Right atrium auricular region (tissue), 2 donors: ENCODE measurements at places on chromosomes 2 and 18. TPM values are rescaled to one million over a fixed set of nuclear protein-coding genes. Genes with fewer than 3 reads are reported as not detected.

SERPINB11 gene
- total RNA-seq, result not detected

UGT1A10 gene
- total RNA-seq, result not detected

FSIP2 gene
- total RNA-seq, result 0.28 TPM

UGT1A6 gene
- total RNA-seq, result not detected

INHA gene
- total RNA-seq, result 1.0 TPM

WDFY1 gene
- total RNA-seq, result 13.8 TPM

DNA sequence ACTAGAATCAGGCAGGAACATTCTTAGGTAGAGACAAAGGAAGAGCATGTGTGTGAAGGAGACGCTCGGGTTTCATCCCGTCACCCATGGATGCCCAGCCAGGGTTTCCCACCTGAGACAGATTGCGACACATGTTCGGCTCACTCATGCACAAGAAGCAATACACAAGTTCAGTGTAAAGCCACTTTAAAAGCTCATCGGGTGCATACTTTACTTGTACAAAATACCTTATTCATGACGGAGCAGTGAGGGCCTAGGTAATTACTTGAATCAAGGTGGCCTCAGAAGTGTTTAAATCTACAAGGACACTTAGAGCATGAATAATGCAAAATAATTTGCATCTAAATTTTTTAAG lies 42.0 kb downstream of the ZEB2 start:
- no peaks in the 10 kb centered on the region for H3K27me3 ChIP-seq
- H3K27ac ChIP-seq, result peak overlapping the region; percentile 29
- H3K4me3 ChIP-seq, result no peak overlapping the region
- DNase-seq, result no peak
- no peaks in the 10 kb centered on the region for H3K36me3 ChIP-seq

DNA sequence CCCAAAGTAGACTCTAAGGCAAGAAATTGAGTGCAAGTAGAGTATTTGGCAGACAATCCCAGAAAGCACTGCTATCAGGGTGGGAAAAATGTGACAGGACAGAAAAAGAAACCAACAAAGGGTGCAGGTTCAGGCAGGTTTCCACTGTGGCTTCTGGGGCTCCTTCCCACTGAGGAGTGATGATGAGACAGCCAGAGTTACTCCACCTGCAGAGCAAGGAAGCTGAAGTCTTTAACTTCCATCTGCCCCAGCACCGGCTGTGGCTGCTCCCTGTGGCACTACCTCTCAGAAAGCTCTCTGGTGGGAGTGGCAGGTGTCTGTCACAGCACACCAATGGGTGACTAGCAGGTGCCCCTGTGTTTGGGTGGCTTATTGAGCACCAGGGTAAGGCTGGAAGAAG lies 37.6 kb upstream of the ACKR3 start:
- no peaks in the 10 kb centered on the region for H3K4me1 ChIP-seq
- no peaks in the 10 kb centered on the region for H3K27me3 ChIP-seq
- H3K36me3 ChIP-seq, result no peaks in the 10 kb centered on the region
- H3K4me3 ChIP-seq, result no peak overlapping the region
- no peak for DNase-seq

- peak overlapping the region; percentile 93 for H3K27ac ChIP-seq
- H3K4me1 ChIP-seq, result no peaks in the 10 kb centered on the region
- DNase-seq, result no peak
- no peaks in the 10 kb centered on the region for H3K27me3 ChIP-seq
Observed at GRCh38 chr2:131093696-131094462, 619 bp upstream of the FAM168B start.

DNA sequence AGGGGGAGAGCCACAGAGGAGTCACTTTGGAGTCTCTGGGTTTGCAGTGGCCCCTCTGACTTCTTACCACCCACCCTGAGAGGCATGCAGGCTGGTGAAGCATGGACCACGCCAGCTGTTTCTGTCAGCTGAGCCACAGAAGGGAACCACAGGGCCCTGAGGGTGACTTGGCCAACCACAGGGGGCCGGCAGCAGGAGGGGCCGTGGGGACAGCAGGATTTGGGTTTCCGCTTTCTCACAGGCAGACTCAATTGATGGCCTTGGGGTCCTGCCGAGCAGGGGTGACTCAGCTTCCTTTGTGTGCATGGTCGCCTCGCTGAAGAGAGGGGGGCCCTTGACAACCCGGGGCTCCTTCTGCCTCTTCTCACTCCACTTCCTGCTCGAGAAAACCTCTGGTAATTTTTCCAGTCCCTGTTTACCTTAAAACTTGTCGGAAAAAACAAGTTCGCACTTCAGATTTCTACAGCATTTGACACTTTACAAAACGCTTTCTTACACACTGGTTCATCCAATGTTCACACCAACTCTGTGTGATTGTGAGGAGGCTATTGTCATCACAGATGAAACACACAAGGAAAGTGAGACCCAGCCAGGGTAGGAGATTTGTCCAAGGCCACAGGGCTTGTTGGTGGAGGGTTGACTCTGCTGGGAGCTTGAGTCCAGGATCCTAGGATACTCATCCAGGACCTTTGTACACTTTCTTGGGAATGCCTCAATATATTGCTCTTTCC lies 311.2 kb downstream of the LPIN1 start:
- H3K27me3 ChIP-seq, result no peaks in the 10 kb centered on the region
- no peaks in the 10 kb centered on the region for H3K36me3 ChIP-seq
- no peak overlapping the region for H3K4me3 ChIP-seq
- H3K27ac ChIP-seq, result no peak overlapping the region
- H3K4me1 ChIP-seq, result no peaks in the 10 kb centered on the region

DNA sequence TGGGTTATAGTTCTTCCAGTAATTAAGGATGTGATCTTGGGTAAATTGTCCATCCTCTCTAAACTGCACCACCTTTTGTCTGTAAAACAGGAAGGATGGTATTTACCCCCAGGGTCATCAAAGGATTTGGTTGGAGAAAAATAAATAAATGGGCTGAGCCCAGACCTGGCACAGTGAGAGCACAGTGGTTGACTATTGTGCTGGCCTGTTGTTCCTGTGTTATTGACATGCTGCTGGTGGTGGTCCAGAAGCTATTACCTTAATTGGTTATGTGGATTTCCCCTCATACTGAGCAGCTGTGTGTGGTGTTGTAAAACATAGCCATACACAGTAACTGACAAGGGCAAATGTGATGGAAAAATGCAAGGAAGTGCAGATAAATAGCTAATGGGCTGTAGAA lies 746 bp upstream of the IL37 start:
- no peaks in the 10 kb centered on the region for H3K27me3 ChIP-seq
- H3K27ac ChIP-seq, result no peak overlapping the region
- no peaks in the 10 kb centered on the region for H3K4me1 ChIP-seq
- no peaks in the 10 kb centered on the region for H3K36me3 ChIP-seq
- H3K4me3 ChIP-seq, result no peak overlapping the region
- DNase-seq, result no peak

DNA sequence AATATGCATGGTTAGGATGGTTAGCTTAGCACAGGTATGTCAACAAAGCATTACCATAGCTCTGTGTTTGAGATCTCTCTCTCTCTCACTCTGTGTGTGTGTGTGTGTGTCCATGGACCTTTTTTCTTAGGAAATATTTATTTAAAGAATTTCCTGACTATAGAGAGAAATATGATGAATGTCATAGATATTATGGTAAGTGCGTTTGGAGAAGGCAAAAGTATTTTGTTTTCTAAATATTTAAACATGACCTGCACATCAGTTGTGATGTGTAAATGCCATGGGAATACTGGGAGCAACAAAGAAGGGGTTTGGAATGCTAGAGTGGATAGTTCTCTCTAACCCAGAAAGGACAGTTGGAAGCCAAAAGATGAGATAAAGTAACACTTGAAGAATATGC lies 3.9 kb upstream of the TMEM178A start:
- H3K27ac ChIP-seq, result no peak overlapping the region
- peaks cover 4% of the 10 kb centered on the region for H3K4me1 ChIP-seq
- no peaks in the 10 kb centered on the region for H3K36me3 ChIP-seq
- no peak for DNase-seq
- no peak overlapping the region for H3K4me3 ChIP-seq

- no peaks in the 10 kb centered on the region for H3K4me1 ChIP-seq
- no peak for DNase-seq
- no peak overlapping the region for H3K4me3 ChIP-seq
- no peaks in the 10 kb centered on the region for H3K27me3 ChIP-seq
Observed at GRCh38 chr2:12317814-12318426, 398.8 kb upstream of the TRIB2 start.

DNA sequence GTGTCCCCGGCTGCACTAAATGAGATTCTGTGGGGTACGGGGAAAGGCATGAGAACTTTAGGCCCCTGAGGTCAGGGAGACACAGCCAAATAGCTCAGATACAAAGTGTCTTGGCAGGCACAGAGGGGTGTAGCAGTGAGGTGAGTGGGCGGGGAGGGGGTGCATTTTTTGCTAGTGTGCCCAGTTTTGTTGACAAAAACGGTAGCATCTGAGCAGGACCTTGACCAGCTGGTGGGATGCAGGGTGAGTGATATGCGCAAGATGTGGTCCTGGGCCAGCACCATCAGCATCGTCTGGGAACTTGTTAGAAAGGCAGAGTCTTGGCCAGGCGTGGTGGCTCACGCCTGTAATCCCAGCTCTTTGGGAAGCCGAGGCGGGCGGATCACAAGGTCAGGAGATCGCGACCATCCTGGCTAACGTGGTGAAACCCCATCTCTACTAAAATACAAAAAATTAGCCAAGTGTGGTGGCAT lies 127.3 kb upstream of the LGALSL start:
- no peak overlapping the region for H3K4me3 ChIP-seq
- DNase-seq, result no peak
- H3K27ac ChIP-seq, result no peak overlapping the region
- H3K4me1 ChIP-seq, result no peaks in the 10 kb centered on the region
- no peaks in the 10 kb centered on the region for H3K27me3 ChIP-seq

DNA sequence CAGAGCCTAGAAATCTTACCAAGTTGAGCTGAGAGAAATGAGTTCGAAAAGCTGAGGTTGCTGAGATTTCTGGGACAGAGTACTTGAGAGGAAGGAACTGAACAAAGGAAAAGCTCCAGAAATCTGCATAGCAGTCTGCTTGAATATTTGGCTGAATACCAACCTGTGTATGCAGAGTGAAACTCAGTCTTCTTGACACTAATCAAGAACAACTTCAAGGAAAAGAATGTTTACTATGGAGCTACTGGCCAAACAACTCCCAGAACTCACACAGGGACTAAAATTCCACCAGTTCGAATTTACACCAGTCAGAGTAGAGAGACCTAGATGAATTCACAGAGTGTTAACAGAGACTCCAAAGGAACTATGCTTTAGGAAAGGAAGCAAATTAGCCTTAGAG lies 66.5 kb downstream of the USP37 start:
- no peak for DNase-seq
- H3K27ac ChIP-seq, result no peak overlapping the region
- H3K4me3 ChIP-seq, result no peak overlapping the region
- H3K36me3 ChIP-seq, result peaks cover 19% of the 10 kb centered on the region

DNA sequence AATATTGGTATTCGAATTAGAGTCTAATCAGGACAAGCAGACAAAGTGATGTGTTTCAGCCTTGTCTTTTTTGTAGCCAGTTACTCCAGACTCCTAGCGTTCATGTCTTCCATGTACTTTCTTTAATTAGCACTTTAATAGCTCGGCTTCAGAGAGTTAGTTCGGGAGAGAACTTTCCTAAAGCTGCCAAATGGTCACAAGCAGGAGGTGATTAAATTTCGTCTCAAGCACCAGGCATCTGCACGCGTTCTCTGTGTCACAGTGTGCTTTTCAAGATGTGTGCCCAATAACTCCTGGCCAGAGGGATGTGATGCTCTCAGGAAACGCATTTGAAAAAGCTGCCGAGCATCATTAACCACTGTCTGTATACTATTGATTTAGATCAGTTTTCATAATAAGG lies 790.8 kb downstream of the SOCS6 start:
- H3K4me3 ChIP-seq, result no peak overlapping the region
- no peaks in the 10 kb centered on the region for H3K27me3 ChIP-seq
- H3K4me1 ChIP-seq, result no peaks in the 10 kb centered on the region
- no peak overlapping the region for H3K27ac ChIP-seq

DNA sequence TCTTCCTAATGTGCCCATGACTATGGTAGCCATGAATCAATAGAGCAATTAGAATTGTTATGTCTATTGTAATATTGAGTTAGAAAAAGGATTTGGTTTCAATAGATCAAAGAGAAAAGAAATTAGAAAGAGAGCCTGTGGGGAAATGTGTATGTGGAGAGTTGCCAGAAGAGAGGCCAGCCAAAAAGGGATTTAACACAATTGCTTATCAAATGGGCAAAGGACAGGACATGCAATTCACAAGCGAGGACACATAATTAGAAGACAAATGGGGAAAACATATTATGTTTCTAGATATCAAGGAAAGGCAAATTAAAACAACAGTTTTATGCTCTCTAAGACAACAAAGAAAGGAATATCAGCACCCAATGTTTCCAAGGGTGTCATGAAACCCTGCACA lies 403.2 kb upstream of the KLHL29 start:
- H3K27ac ChIP-seq, result no peak overlapping the region
- no peaks in the 10 kb centered on the region for H3K36me3 ChIP-seq
- H3K4me1 ChIP-seq, result no peaks in the 10 kb centered on the region

- no peaks in the 10 kb centered on the region for H3K27me3 ChIP-seq
- no peaks in the 10 kb centered on the region for H3K36me3 ChIP-seq
- H3K4me1 ChIP-seq, result no peaks in the 10 kb centered on the region
- no peak overlapping the region for H3K4me3 ChIP-seq
- DNase-seq, result peak; percentile 44
- H3K27ac ChIP-seq, result no peak overlapping the region
Observed at GRCh38 chr2:98902209-98903063, 33.6 kb downstream of the CRACDL start.

GRCh38 chr18:78525366-78526111 lies 454.1 kb upstream of the SALL3 start:
- no peak overlapping the region for H3K27ac ChIP-seq
- no peak for DNase-seq
- no peak overlapping the region for H3K4me3 ChIP-seq

DNA sequence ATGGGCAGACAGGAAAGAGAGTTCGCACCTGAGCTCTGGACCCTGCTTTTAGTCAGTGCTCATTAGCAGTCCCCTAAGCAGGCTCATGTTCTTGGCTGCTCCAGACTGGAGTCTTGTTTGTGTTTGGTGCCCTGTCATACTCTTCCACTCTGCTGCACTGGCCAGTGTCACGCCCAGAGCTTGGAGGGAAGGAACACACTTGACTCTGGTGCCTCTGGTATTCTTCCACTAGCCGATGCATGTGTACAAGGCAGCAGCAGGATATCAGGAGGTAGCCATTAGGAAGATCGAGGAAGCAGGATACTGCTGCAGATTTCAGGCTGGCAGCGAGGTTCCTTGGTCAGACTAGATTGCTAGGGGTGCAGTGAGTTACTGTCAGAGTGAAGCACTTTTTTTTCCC lies 81.4 kb upstream of the B3GNT2 start:
- DNase-seq, result no peak
- H3K27me3 ChIP-seq, result no peaks in the 10 kb centered on the region
- no peaks in the 10 kb centered on the region for H3K4me1 ChIP-seq
- H3K4me3 ChIP-seq, result no peak overlapping the region
- no peaks in the 10 kb centered on the region for H3K36me3 ChIP-seq
- H3K27ac ChIP-seq, result no peak overlapping the region

- peaks cover 30% of the 10 kb centered on the region for H3K4me1 ChIP-seq
- no peak overlapping the region for H3K4me3 ChIP-seq
- no peaks in the 10 kb centered on the region for H3K36me3 ChIP-seq
- no peaks in the 10 kb centered on the region for H3K27me3 ChIP-seq
- peak; percentile 96 for DNase-seq
- H3K27ac ChIP-seq, result peak overlapping the region; percentile 82
Observed at GRCh38 chr2:238864207-238865014, 16.5 kb downstream of the TWIST2 start.
